ENCODE measurements at places on chromosomes 13 and 19.

DNA sequence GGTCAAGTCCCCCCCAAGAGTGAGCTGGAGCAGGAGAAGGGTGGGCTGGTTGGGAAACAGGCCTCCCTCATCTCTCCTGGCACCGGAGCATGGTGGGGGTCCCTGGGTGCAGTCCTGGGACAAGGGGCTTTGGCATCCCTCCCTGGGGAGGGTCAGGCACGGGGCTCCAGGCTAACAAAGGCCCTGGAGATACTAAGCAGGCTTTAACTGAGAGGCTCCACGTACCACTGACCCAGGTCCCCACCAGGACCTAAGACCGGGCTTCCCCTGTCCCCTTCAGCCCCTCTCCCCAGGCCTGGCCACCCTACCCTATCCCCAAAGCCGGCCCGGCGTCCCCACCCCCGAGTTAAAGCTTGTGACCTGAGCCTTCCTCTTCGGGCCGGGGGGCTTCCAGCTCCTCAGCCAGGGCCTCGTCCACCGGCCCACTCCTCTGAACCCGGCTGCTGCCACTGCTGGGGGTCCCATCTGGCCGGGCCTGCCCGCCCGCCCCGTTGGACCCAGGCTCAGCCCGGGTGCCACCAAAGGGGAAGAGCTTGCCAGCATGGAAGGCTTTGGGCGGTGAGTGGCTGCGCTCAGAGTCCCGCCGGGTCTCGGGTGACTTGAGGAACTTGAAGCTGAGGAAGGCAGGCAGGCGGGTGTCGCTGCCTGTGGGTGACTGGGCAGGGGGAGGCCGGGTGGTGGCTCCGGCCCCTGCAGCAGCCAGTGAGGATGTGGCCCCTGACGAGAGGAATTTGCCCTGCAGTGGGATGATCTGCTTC lies 10.1 kb downstream of the ANO8 start:
- DNase-seq, result no peak

DNA sequence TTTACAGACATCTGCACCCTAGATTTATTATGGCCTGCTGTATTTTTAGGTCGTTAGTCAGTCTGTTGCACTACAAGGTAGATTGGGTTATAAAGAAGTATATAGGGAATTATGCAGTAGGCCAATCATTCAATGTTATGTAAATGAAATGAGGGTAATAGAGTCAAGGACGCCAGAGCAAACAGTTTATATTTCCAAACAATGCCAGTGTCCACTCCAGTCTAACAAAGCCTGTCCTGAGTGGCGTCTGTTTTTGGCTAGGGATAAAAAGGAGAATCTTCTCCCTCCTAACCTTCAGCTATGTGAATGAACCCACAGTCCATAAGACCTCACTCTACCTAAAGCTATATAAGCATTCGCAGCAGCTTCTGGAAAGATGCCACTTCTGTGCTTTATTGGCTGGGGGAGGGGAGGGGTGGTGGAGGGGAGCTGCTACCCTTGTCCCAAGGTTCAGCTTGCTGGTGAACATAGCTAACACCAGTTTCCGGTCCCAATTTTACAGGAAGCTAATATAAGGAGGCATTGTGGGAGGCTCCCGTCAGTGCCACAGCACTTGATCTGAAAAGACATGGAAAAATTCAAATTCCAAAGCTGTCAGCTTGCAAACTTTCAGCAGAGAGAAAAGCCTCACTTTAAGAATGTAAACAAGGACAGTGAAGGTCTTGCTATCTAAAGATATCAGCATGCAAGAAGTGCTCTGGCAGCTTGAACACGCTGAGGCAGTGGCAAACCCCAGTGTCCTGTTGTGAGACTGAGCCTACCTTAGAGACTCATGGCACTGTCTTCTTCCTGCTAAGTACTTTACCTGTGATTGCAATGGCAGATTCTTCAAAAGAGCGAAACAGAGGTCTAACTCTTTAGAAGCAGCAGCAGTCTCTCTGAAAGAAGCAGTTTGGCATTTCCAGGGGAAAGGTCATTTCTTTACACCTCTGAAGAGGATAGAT lies 369.9 kb downstream of the PCDH9 start:
- no peak for DNase-seq

DNA sequence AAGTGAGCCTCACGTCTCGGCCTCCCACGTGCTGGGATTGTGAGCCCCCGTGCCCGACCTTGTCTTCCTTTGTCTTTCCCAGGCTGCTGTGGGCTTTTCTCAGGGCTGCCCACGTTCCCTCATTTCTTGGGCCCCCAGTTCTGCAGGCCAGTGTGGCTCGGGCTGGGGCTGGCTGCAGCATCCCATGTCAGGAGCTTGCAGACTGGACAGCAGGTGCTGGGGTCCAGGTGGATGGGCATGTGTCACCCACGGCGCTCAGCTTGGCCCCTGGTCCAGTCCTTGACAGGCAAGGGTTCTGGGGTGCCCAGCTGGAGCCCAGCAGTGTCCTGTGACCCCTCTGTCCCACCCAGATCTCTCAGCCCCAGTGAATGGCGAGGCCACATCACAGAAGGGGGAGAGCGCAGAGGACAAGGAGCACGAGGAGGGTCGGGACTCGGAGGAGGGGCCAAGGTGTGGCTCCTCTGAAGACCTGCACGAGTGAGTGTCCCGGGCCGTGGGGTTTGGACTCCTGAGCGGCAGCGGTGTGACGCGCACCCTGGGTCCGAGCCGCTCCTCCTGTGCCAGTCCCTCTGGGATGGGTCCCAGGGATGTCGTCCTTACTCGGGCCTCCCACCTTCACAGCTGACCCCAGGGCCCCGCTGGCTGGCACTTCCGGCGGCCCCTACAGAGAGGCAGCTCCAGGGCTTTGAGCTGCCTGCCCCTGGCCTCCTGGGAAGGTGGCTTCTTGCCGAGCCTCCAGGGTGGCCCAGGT lies 17.3 kb downstream of the PLIN4 start:
- no peak for DNase-seq

- DNase-seq, result no peak
Measured at GRCh38 chr13:27839809-27840467, 47.7 kb downstream of the GSX1 start.

- DNase-seq, result no peak
Measured at GRCh38 chr13:23450340-23451046, 17.0 kb upstream of the SACS start.

GRCh38 chr19:16886305-16886880 lies 2.4 kb upstream of the F2RL3 start:
- DNase-seq, result no peak

GRCh38 chr13:99426426-99426825 lies 74.8 kb upstream of the TM9SF2 start:
- DNase-seq, result no peak

GRCh38 chr13:20814224-20814910 lies 40.6 kb upstream of the EEF1AKMT1 start:
- DNase-seq, result no peak

- DNase-seq, result no peak
Measured at GRCh38 chr19:17604372-17605025, 49.0 kb downstream of the COLGALT1 start.

GRCh38 chr19:38557205-38557799 lies 60.5 kb downstream of the MAP4K1 start:
- DNase-seq, result peak; percentile 29

DNA sequence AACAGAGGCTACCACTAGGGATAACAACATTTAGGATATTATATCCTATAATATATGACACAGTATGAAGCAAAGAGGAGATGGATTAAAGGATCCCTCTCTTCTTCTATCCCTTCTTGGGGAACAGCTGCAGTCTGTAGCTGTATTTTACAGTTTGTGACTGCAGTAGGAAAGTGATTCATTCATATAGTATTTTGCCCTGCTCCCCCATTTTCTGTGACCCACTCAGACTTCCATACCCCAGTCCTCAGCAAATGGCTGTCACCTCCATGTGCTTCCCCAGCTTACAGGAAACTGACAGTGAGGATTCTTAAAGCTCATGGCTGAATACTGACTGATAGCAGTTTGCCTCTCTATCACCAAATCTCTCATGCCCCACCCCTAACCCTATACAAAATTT lies 27.5 kb downstream of the MICU2 start:
- DNase-seq, result no peak

GRCh38 chr19:8528500-8528899 lies 14.5 kb upstream of the ZNF414 start:
- DNase-seq, result no peak

GRCh38 chr13:42769650-42770049 lies 11.7 kb upstream of the FAM216B start:
- no peak for DNase-seq

DNA sequence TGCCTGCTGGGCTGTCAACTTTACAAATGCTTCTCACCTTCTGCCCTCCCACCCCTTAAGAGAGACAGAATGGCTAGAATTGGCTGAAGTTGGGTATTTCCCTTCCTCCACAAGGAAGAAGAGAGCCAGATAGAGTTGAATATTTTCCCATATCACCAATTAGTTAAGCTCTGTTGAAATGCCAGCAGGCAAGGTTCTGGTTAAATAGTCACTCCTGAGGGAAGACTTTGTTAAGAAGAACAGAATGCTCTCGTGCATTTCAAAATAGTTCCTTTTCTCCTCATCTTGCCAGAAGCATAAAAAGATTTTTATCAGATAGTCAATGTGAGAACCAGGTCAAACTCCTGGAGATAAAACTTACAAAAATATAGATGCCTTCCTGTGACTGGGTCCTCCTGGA lies 2857.0 kb upstream of the PCDH20 start:
- no peak for DNase-seq

DNA sequence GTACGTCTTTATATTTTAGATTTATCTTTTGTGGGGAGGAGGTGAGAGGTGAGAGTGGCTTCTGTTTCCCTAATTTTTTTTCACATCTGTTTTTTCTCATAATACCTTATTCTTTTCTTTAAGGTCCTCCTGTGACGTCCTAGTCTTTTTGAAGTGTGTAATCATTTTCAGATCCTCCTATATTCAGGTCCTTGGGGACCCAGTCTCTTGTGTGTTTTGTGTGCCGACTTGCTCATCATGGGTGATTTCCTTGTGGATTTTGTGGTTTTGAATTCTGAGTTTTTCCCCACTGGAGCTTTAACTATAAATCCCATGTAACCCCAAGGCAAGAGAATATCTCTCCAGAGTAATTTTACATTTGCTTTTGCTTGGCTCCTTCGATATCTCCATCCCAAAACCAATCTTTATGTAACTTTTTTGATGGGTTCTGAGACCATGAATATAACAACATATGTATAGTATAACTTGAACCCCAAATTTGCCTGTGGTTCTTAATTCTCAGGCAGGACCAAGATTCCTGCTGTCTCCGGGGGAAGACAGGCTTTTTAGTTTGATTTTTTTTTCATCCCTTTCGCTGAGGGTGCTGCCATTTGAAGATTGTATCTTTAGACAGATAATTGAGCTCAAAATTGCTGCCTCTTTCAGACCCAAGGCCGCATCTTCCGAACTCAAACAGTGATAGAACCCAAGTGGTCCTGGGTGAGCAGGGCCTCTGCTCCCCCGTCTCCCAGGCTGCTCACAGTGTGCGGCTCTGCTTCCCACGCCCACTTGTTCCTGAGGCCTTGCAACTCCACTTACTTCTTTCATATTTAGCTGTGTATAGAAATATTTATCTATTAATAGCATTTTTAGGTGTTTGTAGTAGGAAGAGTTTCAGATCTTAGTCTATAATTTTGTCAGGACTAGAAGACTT lies 59.1 kb upstream of the GPR183 start:
- no peak for DNase-seq

- no peak for DNase-seq
Measured at GRCh38 chr13:51953347-51954195, 57.7 kb downstream of the ATP7B start.

DNA sequence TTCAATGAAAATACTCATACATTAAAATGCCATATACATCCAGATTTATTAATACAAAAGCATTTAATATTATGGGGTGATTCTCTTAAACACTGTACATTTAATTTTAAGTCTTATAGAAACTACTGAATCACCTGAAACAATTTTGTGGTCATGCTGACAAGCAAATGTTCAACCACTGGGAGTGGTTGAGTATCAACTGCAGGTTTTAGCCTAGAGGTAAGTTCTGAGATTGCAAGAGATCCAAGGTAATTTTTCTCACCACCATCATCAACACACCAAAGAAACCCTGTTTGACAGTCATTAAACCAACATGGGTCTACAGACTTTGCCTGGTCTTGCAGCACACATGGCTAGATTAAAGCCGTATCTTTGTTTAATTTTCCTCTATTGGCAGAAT lies 196.3 kb downstream of the LHFPL6 start:
- no peak for DNase-seq

- DNase-seq, result no peak
Measured at GRCh38 chr19:1675633-1676350, 23.4 kb upstream of the TCF3 start.

DNA sequence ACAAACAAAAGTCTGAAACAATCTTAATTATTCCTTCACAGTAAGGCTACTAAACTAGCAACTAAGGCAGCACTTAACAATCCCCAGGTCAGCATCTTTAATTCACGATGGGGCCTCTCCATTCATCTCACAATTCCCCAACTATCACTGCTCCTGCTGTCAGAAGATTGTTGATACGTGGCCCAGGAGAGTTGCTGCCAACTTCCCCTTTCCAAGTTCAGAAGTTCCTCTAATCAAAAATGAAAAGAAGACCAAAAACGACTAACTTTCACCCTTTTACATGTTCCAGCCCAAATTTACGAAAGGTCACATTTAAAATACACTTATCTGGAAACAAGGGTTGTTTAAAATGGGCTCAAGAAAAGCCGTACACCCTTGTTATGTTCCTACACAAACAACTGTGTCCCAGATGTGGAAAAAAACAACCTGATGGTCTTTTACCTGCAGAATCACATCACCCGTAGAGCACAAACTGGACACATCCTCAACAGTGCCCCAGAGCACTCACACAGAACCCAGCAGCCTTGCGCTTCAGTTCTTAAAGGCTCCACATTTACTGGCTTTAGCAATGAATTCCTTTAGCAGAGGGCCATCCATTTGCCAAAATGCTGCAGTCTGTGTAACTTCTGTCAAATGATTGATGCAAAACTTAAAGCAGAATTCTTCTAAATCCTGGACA lies 38.0 kb downstream of the PHF11 start:
- no peak for DNase-seq

GRCh38 chr19:47446534-47447469 lies 24.9 kb downstream of the SLC8A2 start:
- peak; percentile 28 for DNase-seq

GRCh38 chr19:3984908-3985642 lies at the start of gene EEF2:
Gene EEF2 (minus strand): TSS chr19:3985463. CDS start chr19:3985380, 83 bp downstream.
- DNase-seq, result peak; percentile 87

- no peak for DNase-seq
Measured at GRCh38 chr13:41802043-41802683, 158.7 kb downstream of the VWA8 start.

GRCh38 chr19:11332822-11333221 lies 6.6 kb downstream of the RAB3D start:
- DNase-seq, result no peak

Data from activated T-helper 2 cell treated with anti-CD3 and anti-CD28 coated beads, Interferon-gamma antibody, Interleukin-2, Interleukin-4, amounts not matched to agents 10 μg/mL and 5 μg/mL and 100 μg/mL, durations not matched to agents 14 hours and 24 hours and 36 hours (primary cell).